ENCODE measurements at places on chromosomes 1 and 21.

DNA sequence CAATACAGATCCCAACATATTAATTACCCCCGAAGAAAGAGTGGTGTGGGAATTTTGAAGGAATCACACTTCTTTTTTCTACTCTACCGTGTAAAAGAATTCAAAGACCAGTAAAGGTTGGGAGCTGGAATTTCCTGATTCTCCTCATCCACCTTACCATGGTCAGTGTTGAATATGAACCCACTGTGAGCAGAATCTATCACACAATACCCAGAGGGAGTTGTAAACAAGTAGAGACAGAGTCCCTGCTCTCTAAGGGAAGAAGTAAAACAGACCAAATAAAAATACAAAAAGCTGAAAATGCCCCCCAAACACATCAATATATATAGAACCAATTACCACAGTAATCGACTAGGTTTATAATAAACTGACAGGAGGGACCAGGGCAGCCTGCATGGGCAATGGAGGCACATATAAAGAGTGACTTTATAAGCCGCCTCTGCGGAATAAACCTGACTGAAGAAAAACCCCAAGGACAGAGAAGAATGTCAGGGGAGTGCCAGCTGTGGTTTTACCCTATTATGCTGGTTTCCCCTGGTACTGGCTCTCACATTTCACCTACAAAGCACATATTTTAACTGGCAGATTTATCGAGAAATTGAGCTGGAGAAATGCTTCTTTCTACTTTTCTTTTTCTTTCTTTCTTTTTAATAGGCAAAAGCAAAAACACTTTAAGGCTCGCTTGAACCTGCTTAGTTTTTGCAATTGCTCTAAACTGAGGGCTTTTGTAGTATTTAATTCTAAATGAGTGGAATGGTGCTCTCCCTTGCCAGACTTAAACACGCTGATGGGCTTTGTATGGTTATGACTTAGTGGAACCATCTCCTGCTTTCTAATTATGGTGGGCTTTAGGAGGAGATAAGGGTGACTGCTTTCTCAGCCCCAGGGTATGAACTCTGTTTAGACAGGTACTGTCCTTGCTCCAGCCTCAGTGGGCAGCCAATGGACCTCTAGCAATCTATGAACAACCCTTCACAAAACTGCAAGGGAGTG lies 244.8 kb downstream of the ASTN1 start:
- no peak for DNase-seq

GRCh38 chr1:45012639-45013278 lies 705 bp downstream of the UROD start:
- peak; percentile 43 for DNase-seq

- no peak for DNase-seq
These were observed 424.9 kb downstream of the ADGRL2 start for GRCh38 chr1:82225421-82226185.

- no peak for DNase-seq
These were observed 22.5 kb downstream of the NTMT2 start for GRCh38 chr1:170168265-170168664.

DNA sequence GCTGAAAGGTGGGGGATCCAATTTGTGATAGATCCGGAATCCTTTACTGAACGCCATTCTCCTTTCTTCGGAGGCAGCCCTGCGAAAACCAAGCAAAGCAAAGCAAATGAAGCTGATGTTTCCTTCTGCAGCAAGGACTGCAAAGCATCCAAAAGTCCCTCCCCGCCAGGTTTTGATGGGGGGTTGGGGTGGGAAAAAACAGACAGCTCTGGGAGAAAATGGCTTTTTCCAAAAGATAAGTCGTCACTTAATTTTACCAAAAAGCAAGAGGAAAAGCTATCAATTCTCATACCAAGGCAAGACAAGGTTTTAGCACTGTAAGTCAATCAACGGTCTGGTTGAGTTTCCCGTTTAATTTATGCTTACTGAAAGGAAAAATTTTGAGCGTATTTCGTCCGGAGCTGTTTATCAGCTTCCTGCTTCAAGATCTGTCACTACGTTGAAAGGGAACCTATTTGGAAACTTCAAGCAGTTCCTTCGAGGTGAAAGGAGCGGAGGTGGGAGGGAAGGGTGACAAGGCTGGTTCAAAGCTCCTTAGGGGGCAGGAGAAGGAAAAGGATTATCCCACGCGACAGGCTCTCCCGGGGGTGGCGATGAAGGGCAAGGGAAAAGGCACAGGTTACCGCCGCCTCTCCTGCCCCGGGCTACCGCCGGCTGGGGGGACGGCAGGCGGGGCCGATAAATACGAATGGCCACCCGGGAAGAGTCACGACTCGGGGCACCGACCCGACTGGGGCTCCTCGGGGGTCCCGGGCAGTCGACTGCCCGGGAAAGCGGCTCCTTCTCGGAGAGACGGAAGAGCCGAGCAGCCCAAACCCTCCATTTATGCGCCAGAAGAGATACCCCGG lies 750 bp downstream of the SYNJ1 start:
- peak; percentile 3 for DNase-seq

GRCh38 chr1:168090395-168090794 lies 46.3 kb downstream of the GPR161 start:
- DNase-seq = no peak

GRCh38 chr1:41494351-41495209 lies 10.1 kb upstream of the EDN2 start:
- no peak for DNase-seq

DNA sequence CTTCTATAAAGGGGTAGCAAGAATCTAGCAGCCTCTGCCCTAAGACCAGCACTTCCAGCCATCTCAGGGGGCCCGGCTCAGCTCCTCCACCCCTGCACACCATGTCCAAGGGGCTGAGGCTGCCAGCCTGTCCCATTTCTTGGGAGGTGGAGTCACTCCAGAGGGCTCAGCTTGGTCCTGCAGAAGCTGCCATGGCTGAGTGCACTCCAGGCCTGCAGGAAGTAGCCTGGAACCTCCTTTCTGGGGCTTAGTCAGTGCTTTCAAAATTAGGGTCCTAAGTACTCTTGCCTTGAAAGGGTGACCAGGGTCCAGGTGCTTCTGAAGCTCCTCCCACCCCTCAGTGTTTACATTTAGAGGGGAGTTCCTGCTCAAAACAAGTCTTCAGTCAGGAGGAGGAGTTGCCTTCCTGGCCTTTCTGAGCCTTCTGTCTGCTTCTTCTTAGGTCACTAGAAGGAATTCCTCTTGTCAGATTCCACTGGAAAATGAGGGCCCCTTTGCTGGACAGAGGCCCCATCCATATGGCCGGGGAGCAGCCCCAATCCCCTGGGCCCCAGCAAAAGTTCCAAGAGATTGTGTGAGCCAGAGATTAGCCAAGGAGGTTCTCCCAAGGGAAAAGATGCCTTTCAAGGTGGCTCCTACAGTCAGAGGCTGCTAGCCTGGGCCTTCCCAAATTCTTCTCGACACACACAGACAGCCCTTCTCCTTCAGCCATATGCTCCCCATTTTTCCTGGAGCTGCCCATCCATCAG lies 128.1 kb upstream of the VAMP3 start:
- DNase-seq = no peak

- DNase-seq = no peak
These were observed 85.3 kb downstream of the SLC66A1 start for GRCh38 chr1:19397217-19397945.

- DNase-seq = no peak
These were observed 1.0 kb downstream of the PRDX6 start for GRCh38 chr1:173478094-173478674.
